Fibroblast of lung (primary cell): ENCODE measurements at places on chromosomes 1 and 21. TPM values are rescaled to one million over a fixed set of nuclear protein-coding genes. Genes with fewer than 3 reads are reported as not detected.

ARTN gene
- total RNA-seq = 0.50 TPM in 1 of 2 replicates, not detected in the other

PLEKHM2 gene
- 79.4 and 94.6 TPM in 2 replicates for total RNA-seq

OR2L5 gene
- total RNA-seq = not detected in 2 replicates

ATP1A4 gene
- 0.26 TPM in 1 of 2 replicates, not detected in the other for total RNA-seq

PDPN gene
- total RNA-seq = 3.1 and 7.4 TPM in 2 replicates

CNN3 gene
- 312 and 601 TPM in 2 replicates for total RNA-seq

RPRD2 gene
- total RNA-seq = 6.7 and 12.1 TPM in 2 replicates

TESK2 gene
- 2.6 and 4.3 TPM in 2 replicates for total RNA-seq

C1orf87 gene
- under 0.01 and 0.50 TPM in 2 replicates for total RNA-seq

KIF26B gene
- 6.1 and 6.9 TPM in 2 replicates for total RNA-seq

LCE1F gene
- not detected in 2 replicates for total RNA-seq

TNFRSF25 gene
- 0.51 and 1.5 TPM in 2 replicates for total RNA-seq

ILDR2 gene
- total RNA-seq = under 0.01 TPM in 2 replicates

AMY2A gene
- total RNA-seq = not detected in 2 replicates

PTGS2 gene
- 1.3 and 3.3 TPM in 2 replicates for total RNA-seq

S100A12 gene
- total RNA-seq = not detected in 2 replicates

LAMB3 gene
- 12.1 and 23.3 TPM in 2 replicates for total RNA-seq

NHLH1 gene
- not detected in 2 replicates for total RNA-seq
